Activated CD8-positive, alpha-beta T cell treated with anti-CD3 and anti-CD28 coated beads, Interleukin-2, amount 10 ng/mL, durations not matched to agents 7 days and 5 days (primary cell): ENCODE measurements at places on chromosomes 2 and 18. TPM values are rescaled to one million over a fixed set of nuclear protein-coding genes. Genes with fewer than 3 reads are reported as not detected.
A peak's percentile ranks its signal among the peaks of the same experiment; 100 is the strongest.

DNA sequence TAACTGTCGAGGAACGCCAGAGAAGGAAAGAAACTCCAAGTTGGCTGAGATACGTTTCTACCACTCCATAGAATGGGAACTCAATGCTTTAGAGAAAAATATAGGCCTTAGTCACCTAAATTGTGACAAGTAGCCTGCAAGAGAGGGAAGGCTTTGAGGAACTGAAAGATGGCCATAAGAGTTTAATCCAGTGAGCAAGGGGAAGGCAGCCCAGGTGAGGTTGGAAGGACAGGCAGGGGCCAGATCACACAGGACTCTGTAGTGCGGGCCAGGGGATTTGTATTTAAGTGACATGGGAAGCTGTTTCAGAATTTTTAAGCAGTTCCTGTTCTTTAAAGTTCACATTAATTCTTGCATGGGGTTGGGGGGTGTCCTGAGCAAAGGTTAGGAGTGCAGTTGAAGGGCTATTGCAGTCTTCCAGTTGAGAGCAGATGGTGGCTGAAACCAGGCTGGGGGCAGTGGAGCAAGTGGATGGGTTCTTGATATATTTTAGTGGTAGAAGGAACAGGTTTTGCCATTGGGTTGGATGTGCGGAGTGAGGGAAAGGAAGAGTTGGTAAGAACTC, 138.9 kb upstream of the PELI1 start:
- no peak for DNase-seq

The SMARCAL1 gene
- total RNA-seq, result 29.9 TPM

The IL18RAP gene
- 25.2 TPM for total RNA-seq

The MAPK4 gene
- total RNA-seq, result not detected

GRCh38 chr18:45805551-45805950, 19.9 kb upstream of the SIGLEC15 start:
- DNase-seq, result no peak

The LAMA1 gene
- not detected for total RNA-seq

DNA sequence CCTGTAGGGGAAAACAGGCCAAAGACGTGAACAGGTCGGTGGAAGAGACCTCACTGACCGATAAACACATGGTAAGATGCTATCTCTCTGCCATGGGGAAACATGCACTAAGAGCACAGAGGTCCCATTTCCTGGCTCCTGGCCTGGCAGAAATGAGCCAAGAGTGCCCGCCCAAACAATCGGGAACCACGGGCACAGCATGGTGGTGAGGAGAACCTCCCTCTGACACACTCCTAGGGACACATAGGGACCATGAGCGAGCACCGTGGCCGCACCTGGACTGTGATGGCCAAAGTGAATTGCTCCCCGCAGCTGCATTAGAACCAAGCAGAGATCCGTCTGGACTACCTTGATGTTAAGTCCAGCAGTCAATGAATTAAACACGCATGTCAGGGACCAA, 11.1 kb downstream of the HS6ST1 start:
- DNase-seq, result no peak

DNA sequence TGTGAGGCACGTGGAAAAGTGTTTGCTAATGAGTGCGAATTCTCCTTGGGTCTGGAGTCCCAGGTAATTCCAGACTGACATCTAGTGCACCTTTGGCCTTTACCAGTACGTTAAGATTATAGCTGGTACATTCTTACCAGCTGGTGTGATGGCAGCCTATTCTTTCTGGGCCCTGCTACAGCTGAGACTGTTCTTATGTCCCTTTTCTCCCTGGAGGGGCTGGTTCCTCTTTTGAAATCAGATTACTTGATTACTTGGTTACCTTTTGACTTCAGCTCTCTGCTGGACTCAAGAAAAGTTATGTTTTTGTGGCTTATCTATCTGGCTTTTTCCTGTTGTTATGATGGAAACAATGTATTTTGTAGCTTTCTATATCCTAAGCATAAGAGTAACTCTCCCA, 14.5 kb downstream of the CABYR start:
- DNase-seq, result no peak

DNA sequence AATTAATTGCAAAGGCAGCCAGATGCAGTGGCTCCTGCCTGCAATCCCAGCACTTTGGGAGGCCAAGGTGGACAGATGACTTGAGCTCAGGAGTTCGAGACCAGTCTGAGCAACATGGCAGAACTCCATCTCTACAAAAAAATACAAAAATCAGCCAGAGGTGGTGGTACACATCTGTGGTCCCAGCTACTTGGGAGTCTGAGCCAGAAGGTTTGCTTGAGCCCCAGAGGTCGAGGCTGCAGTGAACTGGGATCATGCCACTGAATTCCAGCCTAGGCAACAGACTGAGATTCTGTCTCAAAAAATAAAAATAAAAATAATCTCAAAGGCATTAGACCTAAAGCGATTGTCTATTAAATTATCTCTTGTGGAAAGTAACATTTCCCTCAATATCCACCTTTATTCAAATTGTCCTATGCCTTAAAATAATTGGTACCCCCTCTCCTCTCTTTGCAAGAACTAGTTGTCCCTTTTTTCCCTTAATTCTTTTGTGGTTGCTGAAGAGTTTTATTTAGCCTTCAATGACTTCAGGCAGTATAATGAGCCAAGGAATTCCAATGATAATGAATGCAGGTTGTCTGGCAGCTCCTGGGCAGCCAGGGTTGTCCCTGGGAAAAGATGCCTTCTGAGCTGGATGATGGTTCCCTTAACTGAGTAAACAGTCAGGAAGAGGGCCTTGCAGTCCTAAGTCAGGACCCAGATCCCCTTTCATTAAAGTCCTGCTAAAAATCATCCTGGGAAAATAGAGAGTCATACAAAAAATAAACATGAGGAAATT, 32.2 kb downstream of the GPR75 start:
- DNase-seq, result no peak

The KANSL1L gene
- total RNA-seq, result 4.8 TPM

The GREB1 gene
- 0.42 TPM for total RNA-seq

DNA sequence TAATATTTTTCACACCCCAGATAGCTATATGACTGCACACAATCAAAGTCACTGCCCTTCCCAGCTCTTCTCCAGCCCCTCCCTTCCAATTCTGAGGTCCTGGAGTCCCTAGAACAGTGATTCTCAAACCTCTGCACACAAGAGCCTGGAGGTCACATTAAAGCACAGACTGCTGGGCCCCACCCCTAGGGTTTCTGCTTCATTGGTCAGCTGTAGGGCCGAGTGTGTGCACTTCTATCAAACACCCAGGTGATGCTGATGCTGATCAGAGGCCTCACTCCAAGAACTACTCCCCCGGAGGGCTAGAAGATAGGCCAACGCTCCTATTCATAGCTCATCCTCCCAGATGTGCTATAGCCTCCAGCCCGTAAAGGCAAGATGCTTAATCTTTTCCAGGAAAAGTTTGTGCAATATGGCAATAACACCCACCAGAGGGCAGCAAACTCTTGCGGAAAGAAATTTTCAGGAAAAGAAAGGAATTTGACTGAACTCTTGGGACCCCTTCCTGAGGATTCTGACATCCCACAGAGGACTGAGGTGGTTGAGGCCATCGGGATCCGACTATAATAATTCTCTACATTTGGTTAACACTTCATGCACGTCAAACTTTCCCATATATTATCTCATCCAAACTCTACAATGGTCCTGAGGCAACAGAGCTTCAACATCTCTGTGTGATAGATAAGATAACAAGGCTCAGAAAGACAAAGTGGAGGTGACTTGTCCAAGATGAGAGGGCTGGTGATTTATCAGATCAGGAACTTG, 194.2 kb upstream of the PKDCC start:
- no peak for DNase-seq

The DBI gene
- total RNA-seq, result 192 TPM

The HMSD gene
- total RNA-seq, result 0.26 TPM

- DNase-seq, result no peak
These were observed 85.8 kb downstream of the SH3RF3 start for GRCh38 chr2:109214651-109215371.

The PAX8 gene
- total RNA-seq, result 0.55 TPM

- DNase-seq, result peak; percentile 75
These were observed 1.1 kb upstream of the FARP2 start for GRCh38 chr2:241354668-241355658.

The CYRIA gene
- total RNA-seq, result 0.78 TPM
